ENCODE measurements at places on chromosomes 5 and 9. TPM values are rescaled to one million over a fixed set of nuclear protein-coding genes. Genes with fewer than 3 reads are reported as not detected.

GRCh38 chr9:70110194-70111041 is 66.8 kb downstream of the MAMDC2 start:
- no peak for DNase-seq

GRCh38 chr9:79236466-79236865 is 335.3 kb upstream of the TLE4 start:
- no peak for DNase-seq

Gene DNAI1
- total RNA-seq, result not detected

GRCh38 chr5:36301858-36302603 is at the start of gene RANBP3L:
RANBP3L (minus strand) TSS chr5:36301902; CDS start chr5:36301416, 486 bp downstream.
- DNase-seq, result no peak

GRCh38 chr9:130294664-130295063 is 29.1 kb downstream of the HMCN2 start:
- DNase-seq, result no peak

Measured in activated T-helper 2 cell treated with anti-CD3 and anti-CD28 coated beads, Interferon-gamma antibody, Interleukin-2, Interleukin-4, amounts not matched to agents 10 μg/mL and 5 μg/mL and 100 μg/mL, durations not matched to agents 14 hours and 24 hours and 36 hours (primary cell).